Memory B cell (primary cell): ENCODE measurements at places on chromosomes 4 and X.

GRCh38 chrX:109040057-109040456, 303.7 kb upstream of the IRS4 start:
- DNase-seq: no peak

GRCh38 chr4:185782523-185782922, 29.5 kb downstream of the SORBS2 start:
- DNase-seq: no peak

DNA sequence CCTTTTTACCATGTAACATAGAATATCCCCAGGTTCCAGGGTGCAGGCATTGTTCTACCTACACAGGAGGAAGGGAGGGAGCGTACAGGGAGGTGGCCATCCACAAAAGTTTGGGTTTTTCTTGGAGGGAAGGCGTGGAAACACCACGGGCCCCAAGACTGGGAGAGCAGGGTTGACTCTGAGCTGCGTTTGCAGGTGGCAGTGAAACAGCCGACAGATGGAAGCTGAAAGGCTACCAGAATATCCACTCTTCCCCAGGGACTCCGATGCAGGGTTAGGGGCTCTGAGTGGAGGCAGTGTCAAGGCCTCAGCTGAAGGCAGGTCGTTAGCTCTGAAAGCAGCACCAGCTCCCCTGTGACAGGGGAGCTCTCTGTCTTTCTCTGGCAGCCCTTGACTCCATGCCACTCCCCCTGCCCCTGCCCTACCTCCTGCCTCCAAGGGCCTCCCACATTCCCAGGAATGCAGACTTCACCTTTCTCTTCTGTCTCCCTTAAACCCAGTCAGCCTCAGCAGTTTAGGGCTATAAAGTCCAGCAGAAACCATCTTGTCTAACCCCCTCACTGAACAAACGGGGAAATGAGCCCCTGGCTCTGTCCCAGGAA, 14.0 kb upstream of the GLOD5 start:
- no peak for DNase-seq

- no peak for DNase-seq
Measured at GRCh38 chr4:132737344-132737743, 411.8 kb upstream of the PCDH10 start.

- DNase-seq: no peak
Measured at GRCh38 chr4:72422416-72422815, 146.6 kb downstream of the ADAMTS3 start.

- DNase-seq: no peak
Measured at GRCh38 chrX:136029766-136030165, 44.5 kb downstream of the SLC9A6 start.

DNA sequence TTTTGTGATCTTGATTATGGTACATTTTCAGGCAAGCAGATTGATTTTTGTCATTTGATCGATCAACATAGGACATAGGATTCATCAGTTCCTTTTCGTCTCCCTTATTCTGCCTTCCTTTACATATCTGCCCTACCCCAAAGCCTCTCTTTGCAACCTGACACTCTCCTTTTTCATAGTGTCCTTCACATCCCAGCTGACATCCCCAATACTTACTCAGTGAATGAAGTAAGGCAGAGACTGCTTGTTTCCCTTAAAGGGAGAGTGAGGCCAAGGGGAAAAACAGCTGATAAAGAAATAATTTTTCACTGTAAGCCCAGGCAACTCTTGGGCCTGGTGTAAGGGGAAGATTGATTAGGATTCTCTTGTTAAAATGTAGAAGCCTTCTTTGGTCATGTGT, 69.8 kb downstream of the GBA3 start:
- DNase-seq: no peak

DNA sequence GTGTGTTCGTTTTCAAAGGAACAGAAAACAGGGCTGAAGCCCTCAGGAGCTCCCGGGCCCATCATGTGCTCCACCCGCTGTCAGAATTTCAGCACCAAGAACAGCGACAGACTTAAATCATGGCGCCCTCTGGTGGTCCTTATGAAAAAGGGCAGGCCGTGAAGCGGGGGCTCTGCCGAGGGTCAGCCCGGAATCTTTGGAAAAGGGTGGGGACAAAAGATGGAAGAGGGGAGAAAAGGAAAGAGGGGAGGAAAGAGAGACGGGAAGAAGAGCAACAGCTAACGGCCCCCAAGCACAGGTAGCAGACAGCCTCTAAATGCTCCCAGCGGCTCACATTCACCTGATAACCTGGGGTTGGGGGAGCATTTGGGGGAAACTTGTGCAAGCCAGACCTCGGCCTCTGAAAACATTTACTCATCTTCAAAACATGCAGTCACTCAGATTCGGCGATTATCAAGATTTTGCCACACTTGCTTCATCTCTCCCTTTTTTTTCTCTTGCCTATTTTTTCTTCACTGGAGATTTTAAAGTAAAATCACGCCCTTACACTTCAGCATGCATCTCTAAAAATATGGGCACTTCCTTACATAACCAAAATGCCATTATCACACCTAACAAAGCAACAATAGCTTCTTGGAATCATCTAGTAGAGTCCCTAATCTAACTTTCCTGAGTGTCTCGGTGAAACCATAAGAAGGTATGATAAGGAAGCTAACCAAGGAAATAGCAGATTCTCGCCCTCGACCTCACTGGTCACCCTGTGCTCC, 28.1 kb upstream of the MAN2B2 start:
- peak; percentile 32 for DNase-seq

DNA sequence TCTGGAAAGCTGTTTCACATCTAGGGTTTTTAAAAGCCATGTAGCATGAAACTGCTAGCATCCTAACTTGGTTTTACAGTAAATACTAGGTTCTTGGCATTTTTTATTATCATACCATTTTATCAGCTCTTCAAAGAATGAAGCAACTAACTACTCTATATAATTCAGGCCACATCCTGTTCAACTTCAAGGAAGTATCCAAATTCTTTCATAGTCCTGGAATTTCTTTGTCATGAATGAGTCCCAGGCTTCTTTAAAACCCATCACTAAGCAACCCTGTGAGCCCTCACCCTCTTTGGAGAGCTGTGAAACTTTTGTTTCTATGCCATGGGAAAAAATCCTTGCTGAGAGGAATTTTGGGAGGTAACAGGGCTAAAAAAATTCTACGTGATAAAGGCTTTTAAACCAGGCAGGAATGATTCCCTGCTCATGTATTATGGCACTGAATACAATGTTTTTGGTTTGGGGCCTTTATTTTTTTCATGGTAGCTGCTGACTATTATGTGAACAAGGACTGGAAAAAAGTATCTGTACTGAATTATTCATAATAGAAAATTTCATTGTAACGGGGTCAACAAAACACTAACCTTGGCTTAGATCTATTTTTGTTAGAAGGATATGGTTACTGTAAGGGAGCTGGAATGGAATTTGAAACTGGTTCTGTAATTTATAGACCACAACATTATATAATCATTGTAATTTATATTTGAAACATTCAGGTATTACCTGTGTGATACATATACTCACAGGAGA, 164.9 kb downstream of the DCTD start:
- no peak for DNase-seq

GRCh38 chr4:95293014-95293413, 255.8 kb downstream of the UNC5C start:
- no peak for DNase-seq

DNA sequence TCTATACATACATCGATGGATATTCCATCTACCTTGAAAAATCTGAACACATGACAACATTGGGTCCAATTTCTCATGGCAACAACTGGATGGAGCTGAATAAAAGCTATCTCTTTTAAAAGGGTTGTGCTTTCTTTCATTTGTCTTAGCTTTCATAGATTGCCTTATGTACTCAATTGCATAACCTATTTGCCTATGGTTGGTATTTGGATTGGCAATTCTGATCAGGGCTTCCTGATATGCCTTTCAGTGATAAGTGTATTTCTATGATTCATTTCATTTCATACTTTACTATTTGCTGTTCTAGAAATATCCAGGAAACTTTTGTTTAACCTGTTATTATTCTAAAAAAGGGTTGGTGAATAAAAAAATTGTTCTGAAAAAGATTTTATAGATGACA, 509.9 kb downstream of the GRXCR1 start:
- no peak for DNase-seq

- no peak for DNase-seq
Measured at GRCh38 chr4:189396435-189396834, 544.2 kb upstream of the FRG1 start.

- DNase-seq: no peak
Measured at GRCh38 chrX:71000139-71000538, 68.0 kb downstream of the SNX12 start.

GRCh38 chrX:14095702-14096101, 66.0 kb upstream of the GEMIN8 start:
- peak; percentile 16 for DNase-seq

- no peak for DNase-seq
Measured at GRCh38 chr4:25454476-25454875, 77.4 kb downstream of the ANAPC4 start.

GRCh38 chr4:113339430-113339813, 290.0 kb downstream of the ANK2 start:
- DNase-seq: no peak

GRCh38 chr4:134531013-134531412, 329.4 kb upstream of the PABPC4L start:
- DNase-seq: no peak

- DNase-seq: no peak
Measured at GRCh38 chrX:980587-981235, 231.7 kb downstream of the CRLF2 start.

DNA sequence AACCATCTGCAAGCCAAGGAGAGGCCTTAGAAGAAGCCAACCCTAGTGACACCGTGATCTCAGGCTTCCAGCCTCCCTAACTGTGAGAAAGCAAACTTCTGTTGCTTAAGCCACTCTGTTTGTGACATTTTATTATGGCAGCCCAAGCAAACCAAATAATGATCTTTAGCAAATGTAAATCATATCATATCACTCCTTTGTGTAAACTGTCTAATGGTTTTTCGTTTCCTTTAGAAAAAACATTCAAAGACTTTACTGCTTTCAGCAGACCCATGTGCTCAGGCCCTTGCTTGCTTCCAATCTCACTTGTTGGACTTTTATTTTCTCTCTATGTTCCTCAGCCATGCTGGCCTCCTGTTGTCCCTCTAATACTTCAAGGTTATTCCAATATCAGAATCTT, 192.2 kb upstream of the HS3ST1 start:
- no peak for DNase-seq

DNA sequence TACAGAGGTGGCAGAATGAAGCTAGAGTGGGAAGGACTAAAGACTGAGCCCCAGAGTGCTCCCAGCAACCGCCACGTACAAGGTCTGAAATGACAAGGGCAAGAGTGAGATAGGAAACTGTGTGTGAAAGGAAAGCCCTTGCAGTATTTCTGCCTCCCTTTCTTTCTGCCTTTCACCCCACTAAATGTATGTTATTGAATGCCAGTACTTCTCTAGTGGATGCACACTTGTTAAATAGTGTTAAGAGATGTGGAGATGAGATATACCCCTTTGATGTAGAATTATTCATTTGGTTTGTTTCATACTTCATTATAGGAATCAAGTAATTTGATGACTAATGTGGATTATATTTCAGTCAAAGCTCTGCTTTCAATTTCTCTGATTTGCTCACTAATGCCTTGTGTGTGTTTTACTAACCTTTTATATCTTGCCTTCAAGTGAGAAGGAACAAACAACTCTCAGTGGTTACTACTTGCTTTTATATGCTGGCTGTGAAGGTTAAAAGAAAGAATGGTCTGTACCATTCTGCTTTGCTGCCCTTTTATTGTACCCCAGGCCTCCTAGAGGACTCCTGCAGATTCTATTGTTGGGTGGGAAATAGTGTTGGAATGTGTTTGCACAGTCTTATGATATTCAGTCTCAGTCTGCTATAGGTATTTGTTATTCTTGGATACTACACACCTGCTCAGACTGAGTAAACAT, 8.0 kb upstream of the ANXA3 start:
- DNase-seq: no peak

- no peak for DNase-seq
Measured at GRCh38 chr4:150131581-150132228, 53.5 kb downstream of the DCLK2 start.

DNA sequence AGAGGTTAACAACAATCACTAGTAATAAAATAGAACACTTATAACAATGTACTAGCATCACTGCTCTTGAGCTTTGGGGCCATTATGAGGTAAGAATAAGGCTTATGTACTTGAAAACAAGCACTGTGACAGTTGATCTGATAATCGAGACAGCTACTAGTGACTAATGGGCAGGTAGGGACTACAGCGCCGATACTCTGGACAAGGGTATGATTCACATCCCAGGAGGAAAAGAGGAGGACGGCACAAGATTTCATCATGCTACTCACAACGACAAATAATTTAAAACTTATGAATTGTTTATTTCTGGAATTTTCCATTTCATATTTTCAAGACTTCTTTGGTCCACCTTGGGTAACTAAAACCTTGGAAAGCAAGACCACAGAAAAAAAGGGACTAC, 62.3 kb downstream of the FAM184B start:
- DNase-seq: no peak

DNA sequence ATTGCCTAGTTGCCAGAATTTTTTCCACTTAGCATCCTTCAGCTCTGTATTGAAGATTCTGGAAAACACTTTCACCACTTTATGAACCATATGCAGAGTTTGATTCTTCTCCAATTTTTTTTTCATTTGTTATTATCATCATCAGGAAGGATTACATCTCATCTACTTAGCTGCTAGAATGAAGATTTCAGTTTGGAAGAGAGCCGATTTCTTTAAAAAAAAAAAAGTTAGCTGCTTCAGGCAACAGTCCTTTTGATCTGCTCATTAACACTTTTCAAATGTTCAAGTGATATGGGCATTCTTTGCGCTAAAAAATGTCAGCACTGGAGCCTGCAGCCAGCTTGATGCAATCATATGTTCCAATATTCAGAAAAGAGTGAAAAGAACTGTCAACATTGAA, 76.2 kb downstream of the ANTXR2 start:
- DNase-seq: no peak

GRCh38 chr4:136893573-136893972, 638.7 kb downstream of the PCDH18 start:
- no peak for DNase-seq

DNA sequence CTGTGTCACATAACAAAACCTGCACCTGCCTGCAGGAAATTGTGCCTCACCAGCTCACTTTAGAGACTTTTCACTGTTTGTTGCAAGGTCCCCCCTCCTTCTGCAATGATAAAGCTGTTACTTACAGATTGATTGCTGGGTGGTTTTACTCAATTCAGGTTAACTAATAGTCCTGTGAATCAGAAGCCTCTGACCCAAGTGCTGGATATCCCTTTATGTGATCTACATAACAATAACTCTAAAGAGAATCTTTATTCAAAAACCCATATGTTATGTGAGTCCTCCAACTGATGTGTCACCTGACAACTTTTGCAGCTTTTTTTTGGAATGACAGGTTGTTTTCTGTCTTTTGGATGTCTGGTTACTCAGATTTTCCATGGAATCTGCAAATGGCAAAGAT, 2323.6 kb upstream of the TENM3 start:
- no peak for DNase-seq

DNA sequence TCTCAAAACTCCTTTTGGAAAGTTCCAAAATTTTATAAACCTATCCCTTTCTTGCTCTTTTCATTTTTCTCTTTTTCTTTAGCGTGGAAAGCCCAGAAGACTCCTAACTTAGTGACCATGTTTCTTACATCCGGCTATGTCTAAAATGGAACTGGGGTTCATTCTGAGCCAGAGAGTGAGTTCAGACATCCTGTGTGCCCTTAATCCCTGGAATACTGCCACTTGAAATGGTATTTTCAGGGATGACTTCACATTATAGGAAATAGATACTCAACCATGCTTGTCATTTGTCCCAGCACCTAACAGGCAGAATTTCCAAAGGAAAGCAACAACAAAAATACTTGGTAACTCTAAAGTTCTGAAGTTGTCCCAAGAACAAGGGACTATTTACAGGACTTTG, 379.6 kb downstream of the ARHGAP24 start:
- no peak for DNase-seq
